ENCODE measurements at places on chromosomes 2 and 18.

DNA sequence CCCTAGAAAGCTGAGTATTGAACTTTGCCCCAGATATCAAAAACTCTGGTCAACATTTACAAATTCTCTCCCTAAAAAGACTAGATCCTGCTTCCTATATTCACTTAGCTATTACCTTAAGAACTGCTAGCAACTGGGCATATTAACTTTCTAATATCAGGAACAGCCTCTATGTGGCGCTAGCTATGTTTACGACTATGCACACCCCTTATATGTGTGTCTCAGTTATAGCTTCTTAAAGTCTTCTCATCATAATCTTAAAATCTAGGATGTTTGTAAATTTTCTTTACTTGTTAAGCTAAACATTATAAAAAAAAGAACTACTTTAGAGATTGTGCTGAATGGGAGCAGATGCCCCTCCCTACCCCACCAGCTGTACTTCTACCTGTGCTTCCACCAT lies 1.7 kb upstream of the STAMBP start:
- DNase-seq = no peak

GRCh38 chr2:7270011-7270431 lies 352.8 kb downstream of the RNF144A start:
- DNase-seq = no peak

- no peak for DNase-seq
These were observed 190.5 kb downstream of the DYSF start for GRCh38 chr2:71643674-71644357.

- no peak for DNase-seq
These were observed 128.9 kb upstream of the NOSTRIN start for GRCh38 chr2:168673265-168674189.

DNA sequence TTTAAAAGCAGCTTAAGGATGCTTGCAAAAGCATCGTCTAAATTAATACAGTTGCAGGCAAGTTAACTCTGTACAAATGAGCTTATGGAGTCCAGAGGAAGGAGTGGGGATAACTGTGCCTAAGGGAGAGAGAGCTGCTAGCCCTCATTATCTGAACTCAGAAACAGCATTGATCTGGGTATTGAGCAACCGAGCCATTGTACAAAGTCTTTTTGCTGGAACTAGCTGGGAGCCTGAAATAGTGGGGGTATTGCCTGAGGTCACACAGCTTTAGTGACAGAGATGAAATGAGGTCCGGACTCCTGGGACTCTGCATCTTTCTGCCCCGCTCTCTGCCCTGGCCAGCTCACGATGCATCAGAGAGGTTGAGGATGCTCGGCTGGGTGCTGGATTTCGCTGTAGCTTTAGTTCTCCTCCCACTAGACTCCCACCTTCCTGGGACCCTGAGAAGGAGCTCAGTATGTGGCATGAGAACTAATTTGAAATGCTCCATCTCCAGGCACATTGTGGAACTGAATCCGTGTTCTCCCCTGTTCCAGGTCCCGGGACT lies 67.5 kb upstream of the ATG16L1 start:
- no peak for DNase-seq

- no peak for DNase-seq
These were observed 56.6 kb downstream of the TRPM8 start for GRCh38 chr2:233973786-233974185.
